ENCODE measurements at places on chromosomes 5 and 9. TPM values are rescaled to one million over a fixed set of nuclear protein-coding genes. Genes with fewer than 3 reads are reported as not detected.
A peak's percentile ranks its signal among the peaks of the same experiment; 100 is the strongest.

GRCh38 chr5:61450493-61451279 is 118.6 kb downstream of the ZSWIM6 start:
- peak; percentile 81 for DNase-seq

DNA sequence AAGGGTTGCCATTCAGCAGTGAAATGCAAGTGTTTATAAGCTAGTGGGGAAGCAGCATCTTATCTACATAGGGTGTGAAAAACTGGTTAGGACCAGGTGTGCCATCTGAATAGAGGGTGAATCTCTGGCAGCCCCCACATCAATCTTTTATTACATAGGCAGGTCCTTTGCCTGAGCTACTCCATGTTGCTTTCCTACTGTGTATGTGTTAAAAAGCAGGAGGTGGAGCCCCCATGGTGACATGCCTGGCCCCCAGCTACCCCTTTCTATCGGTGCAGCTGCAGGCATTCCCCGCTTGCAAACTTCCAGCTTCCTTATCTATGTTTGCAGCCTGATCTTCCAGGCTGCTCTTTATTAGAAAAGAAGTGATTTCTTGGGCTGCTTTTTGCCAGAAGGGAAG is 353.5 kb downstream of the SPATA31D1 start:
- DNase-seq: no peak

- no peak for DNase-seq
These were observed 90.7 kb downstream of the DAPK1 start for GRCh38 chr9:87588339-87588738.

The SHISAL2B gene
- total RNA-seq: not detected

DNA sequence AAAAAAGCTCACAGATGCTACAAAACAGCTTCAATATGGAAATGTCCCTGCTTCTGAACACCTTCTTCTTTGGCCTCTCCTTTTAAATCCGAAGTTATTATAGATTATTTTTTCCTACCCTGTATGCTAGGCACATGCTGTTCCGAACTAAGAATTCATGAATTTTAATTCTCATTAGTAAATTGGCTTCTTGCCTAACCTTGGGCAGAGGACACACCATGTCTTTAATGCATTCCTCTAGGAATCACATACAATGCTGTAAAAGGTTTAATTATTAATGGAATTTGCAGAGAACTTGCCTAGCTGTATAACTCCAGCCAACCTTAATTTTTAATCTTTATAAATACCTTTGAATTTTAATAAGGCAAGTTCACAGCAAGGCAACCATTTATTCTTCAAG is 234.4 kb downstream of the NTRK2 start:
- no peak for DNase-seq

- DNase-seq: no peak
These were observed 159.5 kb upstream of the MAST4 start for GRCh38 chr5:66436721-66437120.

GRCh38 chr5:159333545-159333925 is 3.2 kb upstream of the IL12B start:
- peak; percentile 53 for DNase-seq

The PCDH12 gene
- not detected for total RNA-seq

GRCh38 chr5:96588539-96588938 is 73.6 kb upstream of the CAST start:
- no peak for DNase-seq

DNA sequence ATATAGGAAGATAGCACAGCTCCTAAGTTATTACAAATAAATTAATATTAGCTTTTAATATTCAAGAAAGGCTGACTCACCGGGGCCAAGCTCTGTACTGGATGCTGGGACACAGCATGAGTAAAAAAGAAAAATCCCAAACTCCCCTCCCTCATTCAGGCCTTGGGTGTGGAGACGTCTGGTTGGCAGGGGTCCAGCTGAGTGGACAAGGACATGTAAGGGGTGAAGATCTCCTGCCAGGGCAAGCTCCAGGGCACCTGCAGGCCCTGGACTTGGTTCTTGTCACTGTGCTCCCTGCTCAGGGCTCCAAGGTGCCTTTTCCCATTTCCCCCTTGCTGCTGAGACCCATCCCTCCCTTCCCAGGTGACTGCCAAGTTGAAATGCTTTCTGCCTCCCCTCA is 388.5 kb downstream of the ENC1 start:
- no peak for DNase-seq

The ALDH1A1 gene
- not detected for total RNA-seq

DNA sequence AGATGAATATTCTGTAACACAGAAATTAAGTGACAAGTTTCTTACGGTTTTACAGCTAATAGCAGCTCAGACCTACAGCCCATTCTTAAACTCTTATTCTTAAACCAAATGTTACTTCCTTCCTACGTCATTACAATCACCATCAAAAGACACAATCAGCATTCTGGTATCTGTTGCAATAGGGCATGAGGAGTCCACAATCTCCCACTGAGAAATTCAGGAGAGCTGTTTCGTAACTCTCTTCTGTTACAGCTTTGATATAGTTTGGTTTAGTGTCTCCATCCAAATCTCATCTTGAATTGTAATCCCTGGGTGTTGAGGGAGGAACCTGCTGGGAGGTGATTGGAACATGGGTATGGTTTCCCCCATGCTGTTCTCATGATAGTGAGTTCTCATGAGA is 163.4 kb downstream of the GAS1 start:
- DNase-seq: no peak

GRCh38 chr5:18314192-18314778 is 680.0 kb downstream of the TAF11L14 start:
- no peak for DNase-seq

DNA sequence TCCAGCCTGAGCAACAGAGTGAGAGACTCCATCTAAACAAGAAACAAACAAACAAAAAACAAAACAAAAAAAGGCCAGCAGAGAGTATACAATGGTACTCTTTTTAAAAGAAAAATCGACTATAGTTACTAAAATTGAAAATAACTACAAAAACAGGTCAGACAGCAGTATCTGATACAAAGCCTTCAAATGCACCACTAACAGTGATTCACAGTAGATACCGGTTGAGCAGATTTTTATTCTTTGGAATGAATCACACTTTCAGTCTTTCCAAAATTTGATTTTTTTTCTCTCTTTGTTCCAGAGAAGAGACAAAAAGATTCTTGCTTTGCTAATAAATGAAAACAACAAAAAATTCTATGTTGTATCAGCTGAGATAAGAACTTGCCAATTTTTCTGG is 36.9 kb downstream of the ROR2 start:
- DNase-seq: no peak

DNA sequence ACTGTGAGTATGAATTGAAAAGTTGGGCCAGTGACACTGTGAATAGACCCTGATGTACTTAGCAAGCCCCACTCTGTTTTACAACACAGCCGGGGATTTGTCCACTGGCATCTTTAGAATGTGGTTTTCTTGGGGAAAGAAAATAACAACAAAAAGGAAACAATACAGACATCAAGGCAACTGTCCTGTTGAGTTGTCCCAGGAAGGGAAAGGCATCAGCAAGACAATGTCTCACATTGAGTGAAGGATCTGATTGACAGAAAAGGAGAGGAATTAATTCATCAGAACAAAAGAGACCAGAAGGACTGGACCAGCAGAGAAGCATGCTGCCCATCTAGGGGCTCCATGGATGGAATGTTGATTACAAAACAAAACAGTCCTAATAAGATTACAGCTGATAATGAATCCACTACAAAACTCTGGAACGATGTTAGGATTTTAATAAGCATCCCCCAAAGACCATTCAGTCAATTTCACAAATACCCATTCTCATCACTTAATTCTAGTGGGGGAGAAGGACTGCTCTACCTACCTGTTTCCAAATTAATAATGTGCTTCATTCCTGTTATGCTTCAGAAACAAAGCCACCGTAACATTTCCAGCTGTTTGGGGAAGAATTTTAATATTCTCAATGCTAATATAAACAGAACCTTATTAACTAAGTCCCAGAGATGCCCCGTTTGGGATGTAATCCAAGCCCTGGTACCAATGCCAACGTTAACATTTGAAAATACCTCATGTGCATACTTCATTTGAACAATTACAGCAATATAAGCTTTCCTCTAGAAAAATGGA is 298.0 kb downstream of the SPOCK1 start:
- DNase-seq: no peak

- DNase-seq: no peak
These were observed 104.0 kb upstream of the CDKN2B start for GRCh38 chr9:22112870-22113821.

DNA sequence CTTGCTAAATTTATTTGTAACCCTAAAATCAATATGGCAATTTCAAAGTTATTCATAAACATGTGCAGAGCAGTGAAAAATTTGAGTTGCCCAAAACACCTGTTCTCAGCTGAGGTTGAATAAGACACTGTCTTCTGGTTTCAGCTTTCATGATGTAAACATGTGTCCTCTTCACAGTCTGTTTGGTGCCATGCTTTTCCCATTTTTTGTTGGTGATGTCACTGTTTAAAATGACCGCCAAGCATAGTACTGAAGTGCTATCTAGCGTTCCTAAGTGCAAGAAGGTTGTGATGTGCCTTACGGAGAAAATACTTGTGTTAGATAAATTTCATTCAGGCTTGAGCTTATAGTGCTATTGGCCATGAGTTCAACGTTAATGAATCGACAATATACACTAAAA is 580.8 kb downstream of the ACTL7B start:
- DNase-seq: no peak

- DNase-seq: no peak
These were observed 32.7 kb downstream of the GRIA1 start for GRCh38 chr5:153523211-153523610.

The INSL6 gene
- total RNA-seq: not detected

DNA sequence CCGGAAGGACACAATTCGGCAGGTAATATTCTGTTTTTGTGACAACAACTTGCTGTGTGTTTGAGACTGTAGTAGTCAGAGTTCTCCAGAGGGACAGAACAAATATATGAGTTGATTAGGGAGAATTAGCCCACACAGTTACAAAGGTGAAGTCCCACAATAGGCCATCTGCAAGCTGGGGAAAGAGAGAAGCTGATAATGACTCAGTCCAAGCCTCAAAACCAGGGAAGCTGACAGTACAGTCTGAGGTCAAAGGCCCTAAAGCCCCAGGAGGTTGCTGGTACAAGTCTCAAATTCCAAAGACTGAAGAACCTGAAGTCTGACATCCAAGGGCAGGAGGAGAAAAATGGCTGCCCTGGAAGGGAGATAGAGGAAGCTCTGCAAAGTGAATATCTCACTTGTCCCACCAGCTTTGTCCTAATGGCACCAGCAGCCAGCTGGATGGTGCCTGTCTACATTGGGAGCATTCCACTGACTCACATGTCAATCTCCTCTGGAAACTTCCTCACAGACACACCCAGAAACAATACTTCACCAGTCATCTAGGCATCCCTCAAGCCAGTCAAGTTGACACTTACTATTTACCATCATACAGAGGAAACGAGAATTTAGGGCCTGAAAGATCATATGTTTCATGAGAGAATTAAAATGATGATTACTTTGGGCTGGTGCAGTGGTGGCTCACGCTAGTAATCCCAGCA is 36.3 kb upstream of the CTXN3 start:
- DNase-seq: no peak

The PDE6A gene
- not detected for total RNA-seq

GRCh38 chr5:144945503-144945902 is 774.8 kb downstream of the KCTD16 start:
- no peak for DNase-seq

DNA sequence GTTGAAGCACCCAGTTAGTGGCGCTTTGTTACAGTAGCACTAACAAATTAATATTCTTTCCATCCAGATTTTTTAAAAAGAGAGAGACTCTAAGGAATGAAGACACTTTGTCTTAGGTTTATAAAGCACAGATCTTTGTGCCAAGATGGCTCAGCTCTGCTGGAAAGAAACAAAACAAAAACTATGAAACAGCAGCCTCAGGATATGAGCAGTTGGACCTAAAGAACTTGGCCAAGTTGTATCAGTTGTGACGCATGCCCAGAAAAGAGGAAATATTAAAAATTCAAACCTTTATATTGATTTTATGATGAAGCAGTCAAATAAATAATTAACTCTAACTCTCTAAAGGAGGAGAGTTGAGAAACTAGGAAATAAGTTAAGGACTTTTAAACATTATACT is 427.2 kb downstream of the SPOCK1 start:
- peak; percentile 55 for DNase-seq

The TTLL11 gene
- 4.0 TPM for total RNA-seq

- DNase-seq: no peak
These were observed 40.9 kb downstream of the SEC61B start for GRCh38 chr9:99262949-99263418.

The TXNDC8 gene
- not detected for total RNA-seq

- peak; percentile 33 for DNase-seq
These were observed 204.8 kb downstream of the MEF2C start for GRCh38 chr5:88677943-88678769.

DNA sequence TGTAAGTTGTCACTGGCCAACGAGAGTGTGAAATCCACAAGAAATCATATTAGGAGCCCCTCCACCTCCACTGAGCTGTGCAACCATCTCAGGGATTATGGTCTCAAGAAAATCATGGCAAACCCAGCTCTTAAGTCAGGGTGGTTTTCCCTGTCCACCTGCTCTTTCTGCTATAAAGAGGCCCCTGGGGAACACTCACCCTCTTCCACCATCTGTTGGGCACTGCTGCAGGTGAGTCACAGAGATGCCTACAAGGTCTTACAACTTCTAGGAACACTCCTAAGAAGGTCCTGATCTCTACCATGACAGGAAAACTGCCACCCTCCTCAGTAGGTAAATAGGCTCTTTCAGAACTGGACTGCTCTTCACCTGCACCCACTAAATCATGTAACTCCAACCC is 61.8 kb downstream of the DRD1 start:
- no peak for DNase-seq

DNA sequence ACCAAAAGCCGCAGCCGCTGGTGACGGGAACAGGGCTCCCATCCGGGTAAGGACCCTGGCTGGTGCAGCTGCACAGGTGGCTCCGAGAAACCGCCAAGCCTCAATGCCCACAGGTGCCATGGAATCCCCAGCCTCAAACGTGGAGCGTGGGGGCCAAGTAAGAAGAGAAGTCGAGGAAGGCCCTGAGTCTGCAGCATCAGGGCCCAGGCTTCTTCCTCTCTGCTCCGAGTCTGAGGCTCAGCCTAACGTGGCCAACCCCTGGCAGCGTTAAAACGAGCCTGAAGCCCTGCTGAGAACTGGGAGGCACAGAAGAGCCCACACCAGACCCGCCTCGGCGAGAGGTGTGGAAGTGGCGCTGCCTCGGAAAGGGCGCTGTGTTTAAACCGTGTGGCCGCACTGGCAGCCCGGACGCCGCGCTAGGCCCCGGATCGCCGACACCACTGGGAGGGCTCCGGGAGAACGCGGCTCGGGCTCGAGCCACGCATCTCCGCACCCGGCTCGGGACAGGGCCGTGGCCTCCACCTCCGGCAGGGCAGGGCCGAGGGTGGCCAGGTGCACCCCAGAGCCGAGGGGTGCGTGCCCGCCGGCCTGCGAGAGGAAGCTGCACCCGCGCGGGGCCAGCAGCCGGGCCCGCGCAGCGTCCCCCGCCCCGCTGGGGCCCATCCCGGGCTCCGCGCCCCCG is 730 bp downstream of the ZMYND19 start:
- no peak for DNase-seq
